ENCODE measurements at places on chromosomes 16 and 17.

DNA sequence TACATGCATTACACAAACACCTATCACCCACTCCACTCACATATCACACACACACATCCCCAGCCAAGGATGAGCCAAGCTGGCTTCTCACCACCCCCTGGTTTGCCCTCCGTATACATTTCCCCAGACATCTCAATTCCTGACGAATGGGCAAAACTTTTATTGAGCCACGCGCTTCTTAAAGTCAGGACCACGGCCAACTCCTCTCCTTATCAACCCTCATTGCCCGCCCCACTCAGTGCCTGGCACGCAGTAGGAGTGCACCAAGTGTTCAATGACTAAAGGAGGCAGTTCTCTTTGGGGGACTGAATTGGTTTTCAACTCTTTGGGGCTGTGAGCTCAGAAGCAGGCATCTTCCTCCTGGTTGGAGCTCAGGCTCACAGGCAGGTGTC lies 22.5 kb upstream of the C16orf78 start:
- no peak for DNase-seq

DNA sequence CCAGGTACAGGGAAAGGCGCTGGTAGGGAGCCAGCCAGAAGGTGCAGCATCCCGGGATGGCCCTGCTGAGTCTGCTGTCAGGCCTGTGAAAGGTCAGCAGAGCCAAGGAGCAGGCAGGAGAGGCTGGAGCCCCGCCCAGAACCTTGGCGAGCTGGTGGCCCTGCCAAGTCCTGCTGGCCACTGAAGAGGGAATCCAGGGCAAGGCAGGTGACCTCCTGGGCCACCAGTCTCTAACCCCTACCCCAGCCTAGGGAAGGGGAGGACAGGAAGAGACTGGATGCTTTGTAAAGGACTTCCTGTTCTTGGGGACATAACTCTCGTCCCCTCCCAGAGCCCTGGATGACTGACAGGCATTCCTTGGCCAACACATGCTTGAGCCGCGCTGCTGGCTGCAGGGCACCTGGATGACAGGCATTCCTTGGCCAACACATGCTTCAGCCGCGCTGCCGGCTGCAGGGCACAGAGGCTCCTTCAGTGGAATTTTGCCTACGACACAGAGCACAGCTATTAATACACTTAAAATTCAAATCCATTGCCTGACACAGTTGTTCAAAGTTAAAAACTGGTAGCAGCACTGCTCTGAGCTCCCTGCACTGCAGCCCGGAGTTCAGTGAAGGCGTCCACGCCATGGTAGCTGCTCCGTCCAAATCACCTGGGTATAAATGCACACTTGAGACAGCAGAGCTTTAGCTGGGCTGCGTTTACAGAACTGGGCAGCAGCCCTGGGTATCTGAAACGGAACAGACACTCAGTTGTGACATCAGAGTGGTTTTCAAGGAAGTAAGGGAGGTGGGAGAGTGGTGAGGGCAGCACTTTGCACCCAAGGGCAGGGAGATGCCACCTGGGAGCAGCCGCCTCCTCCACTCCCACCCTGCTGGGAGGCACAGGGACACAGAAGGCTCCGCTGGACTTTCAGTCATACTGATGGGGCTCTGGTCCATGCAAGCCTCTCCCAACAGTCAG lies 2.0 kb upstream of the BRICD5 start:
- DNase-seq: no peak

DNA sequence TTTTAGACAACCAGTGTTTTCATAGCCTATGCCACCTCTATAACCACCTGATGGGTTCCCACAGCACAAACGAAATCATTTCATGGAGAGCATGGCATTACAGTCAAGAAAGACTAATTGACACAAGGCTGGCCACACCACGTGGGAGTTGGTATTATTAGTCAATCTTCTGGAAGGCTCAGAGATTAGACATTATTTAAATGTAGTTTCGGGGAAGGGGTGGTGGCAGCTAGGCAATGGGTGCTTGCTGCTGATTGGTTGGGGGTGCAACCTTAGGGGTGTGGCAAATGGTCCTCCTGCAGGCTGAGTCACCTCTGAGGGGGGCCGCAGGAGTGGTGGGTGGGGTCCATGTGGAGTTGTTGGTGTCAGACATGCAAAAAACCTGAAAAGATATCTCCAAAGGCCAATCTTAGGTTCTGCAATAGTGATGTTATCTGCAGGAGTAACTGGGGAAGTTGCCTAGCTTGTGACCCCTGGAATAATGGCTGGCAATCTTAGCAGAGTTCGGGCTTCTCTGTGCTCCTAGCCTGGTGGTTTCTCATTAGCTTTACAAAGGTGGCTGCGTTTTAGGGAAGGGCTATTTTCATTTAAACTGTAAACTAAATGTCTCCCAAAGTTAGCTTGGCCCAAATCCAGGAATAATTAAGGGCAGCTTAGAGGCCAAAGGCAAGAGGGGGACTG lies 4.6 kb downstream of the TEN1 start:
- DNase-seq: no peak

- no peak for DNase-seq
Observed at GRCh38 chr16:55613613-55614335, 42.0 kb upstream of the SLC6A2 start.

GRCh38 chr16:3589441-3589921 lies 12.3 kb upstream of the NLRC3 start:
- no peak for DNase-seq

DNA sequence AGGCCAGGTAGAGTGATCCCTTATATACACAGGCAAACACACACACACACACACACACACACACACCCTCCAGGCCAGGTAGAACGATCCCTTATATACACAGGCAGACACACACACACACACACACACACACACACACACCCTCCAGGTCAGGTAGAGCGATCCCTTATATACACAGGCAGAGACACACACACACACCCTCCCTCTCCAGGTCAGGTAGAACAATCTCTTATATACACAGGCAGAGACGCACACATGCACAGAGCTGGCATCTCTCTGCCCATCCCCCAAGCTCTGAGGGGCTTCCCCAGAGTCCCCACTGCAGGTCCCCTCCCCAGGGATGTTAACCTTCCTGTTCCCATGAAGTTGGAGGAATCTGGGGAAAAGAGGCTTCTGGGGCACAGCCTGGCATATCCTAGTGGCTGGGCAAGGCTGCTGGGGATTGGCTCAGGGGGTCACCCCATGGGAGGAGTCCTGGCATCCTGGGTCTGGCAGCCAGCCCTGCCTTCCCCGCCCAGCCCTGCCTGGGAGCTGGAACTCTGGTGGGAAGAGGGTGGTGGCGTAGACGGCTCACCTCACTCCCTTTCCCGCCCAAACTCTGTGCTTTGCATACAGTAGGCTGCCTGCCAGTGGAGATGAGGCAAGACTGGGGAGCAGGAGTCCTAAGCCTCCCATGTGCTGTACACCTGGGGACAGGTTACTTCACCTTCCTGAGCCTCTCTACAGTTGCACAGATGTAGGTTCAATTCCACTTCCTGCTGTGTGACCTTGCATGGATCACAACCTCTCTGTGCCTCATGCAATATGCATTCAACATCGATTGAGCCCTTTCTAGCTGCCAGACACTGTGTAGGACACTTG lies 41.8 kb downstream of the TEKT5 start:
- no peak for DNase-seq

- no peak for DNase-seq
Observed at GRCh38 chr16:81624760-81625543, 154.1 kb upstream of the PLCG2 start.

DNA sequence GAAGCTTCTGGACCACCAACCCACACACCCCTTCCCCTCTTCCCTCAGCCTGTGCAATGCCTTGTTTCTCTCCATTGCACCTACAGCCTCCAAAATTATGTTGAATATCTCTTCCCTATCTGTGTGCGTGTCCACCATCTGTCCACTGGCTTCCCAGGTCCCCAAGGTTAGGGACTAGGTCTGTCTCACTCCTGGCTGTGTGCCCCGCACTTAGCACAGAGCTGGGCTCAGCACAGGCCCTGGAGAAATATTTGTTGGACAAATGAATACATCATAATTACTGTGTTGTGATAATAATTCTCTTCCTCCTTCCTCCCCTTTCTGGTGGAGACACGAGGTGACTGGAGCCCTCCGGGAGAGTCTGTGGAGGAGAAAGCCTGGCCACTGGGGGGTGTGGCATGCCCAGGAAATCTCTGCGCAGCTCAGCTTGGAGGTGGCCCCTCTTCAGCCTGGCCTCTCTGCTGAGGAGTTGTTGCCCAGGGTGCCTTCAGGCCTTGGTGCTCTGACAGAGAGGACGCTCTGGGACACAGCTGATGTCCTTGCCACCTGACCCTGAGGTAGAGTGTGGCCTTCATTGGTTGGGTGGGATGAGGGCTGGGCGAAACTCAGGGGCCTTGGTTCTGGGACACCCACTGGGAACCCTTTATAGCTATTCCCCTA lies 3.3 kb upstream of the BRD7 start:
- DNase-seq: no peak

Measured in non-pigmented ciliary epithelial cell (primary cell).